ENCODE measurements at places on chromosomes 2 and 18.

DNA sequence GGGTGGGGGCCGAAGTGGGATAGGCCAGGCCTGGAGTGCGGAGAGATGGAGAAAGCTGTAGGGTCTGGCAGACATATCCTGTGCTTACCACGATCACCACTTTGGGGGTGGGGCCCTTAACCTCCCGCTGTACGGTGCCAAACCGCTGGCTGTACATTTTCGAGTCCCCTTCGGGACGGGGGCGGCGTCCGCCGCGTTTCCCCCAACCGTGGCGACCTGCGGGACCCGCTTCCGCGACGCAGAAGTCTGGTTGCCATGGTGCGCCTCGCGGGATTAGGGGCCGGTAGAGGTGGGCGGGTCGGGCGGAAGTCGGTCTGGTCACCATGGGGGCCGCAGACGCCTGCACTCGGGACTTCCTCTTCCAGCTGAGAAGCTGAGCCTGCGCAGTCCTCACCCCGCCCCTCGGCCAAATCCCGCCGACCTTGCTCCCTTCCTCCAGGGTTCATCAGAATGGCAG is at the start of gene CFAP53:
Gene CFAP53 (minus strand): TSS at position 248 of the 457 bp plus-strand sequence. CDS start 91 bp downstream, at position 157.
- peak; percentile 75 for DNase-seq

- DNase-seq = no peak
Measured at GRCh38 chr2:195270466-195271039, 386.5 kb upstream of the SLC39A10 start.

- DNase-seq = no peak
Measured at GRCh38 chr18:75727456-75727855, 300.0 kb upstream of the SMIM21 start.

GRCh38 chr18:34358923-34359322 is 134.2 kb upstream of the NOL4 start:
- no peak for DNase-seq

DNA sequence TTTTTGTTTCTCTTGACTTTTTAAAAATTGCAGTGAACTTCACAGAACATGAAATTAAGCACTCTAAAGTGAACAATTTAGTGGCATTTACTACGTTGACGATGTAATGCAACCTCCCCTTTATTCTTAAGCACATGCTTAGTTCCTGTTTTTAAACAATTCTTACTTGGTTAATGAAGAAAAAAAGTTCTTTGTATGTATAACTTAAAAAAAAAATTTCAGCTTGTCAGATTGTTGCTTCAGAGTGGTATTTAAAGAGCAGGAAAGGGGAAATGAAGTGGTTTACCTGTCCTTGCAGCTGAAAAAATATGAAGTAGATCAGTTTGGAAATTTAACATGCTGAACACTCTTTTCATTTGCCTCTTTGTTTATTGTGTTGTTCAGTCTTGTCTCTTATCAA is 95.7 kb upstream of the RASGRP3 start:
- DNase-seq = no peak

- no peak for DNase-seq
Measured at GRCh38 chr2:9673914-9674481, 43.2 kb upstream of the YWHAQ start.

DNA sequence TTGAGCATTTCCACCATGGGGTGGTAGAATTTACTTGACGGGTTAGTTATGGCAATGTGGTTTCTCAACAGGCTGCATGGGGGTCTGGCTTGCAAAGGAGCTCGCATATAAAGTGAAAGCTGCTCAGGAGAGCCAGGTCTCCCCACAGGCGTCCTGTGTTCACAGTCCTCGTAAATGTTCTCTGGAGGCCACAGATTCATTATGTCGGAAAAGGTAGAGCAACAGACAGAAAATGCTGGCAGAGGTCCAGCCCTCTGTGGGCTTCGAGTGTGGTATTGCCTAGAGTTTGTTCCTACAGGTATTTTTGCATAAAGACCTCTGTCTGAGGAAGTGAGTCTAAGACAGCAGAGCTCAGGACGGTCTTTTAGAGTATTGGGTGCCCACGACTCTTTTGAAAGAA is 96.4 kb downstream of the CDCA7 start:
- DNase-seq = no peak

GRCh38 chr2:229438430-229439159 is 167.5 kb upstream of the PID1 start:
- no peak for DNase-seq

DNA sequence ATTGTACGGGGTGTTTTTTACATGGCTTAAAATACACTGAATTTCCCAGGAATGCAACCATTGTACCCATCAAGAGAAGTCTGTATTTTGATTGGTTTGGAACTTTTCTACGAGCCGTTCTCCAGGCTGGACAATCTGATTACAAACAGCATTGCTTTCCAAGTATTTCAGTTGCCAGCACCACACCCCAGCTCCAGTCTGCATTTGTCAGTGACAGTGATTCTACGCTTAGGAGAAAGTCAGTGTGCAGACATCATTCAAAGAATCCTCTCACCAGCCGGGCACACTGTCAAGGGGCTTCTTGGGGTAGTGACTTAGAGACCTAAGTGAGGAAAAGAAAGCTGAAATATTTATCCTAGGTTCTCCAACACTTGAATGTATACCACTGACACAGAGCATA is 194.1 kb downstream of the ANAPC1 start:
- DNase-seq = no peak

GRCh38 chr18:74284191-74284979 is 7.4 kb downstream of the CYB5A start:
- no peak for DNase-seq

DNA sequence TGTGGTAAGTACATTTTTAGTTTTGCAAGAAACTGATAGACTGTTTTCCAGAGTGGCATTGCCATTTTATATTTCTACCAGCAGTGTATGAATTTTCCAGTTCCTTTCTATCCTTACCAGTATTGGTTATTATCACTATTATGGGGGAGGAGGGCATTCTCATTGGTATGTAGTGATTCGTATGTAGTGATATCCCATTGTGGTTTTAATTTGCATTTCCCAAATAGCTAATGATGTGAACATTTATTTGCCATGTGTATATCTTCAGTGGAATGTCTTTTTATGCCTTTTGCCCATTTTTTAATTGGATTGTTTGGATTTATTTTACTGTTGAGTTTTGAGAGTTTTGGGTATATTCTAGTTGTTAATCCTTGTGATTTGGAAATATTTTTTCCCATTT is 16.9 kb downstream of the EIF5B start:
- no peak for DNase-seq

- DNase-seq = no peak
Measured at GRCh38 chr2:160064916-160065315, 2.5 kb upstream of the PLA2R1 start.

- no peak for DNase-seq
Measured at GRCh38 chr18:13916559-13916958, 1.2 kb upstream of the MC2R start.

DNA sequence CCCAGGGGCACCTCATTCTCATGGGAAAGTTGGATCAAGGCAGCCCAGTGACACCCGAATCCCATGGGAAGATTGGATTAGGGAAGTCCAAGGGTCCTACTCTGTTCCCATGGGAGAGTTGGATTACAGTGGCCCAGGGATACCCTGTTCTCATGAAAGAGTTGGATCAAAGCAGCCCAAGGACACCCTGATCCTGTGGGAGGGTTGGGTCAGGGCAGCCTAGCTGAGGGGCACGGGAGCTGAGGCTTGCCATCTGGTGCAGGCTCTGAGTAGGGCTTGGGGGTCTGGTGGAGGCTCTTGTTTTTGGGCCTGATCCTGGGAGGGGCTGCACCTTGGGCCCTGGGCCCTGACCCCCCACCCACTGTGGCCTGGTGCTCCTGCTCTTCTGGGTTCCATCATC is 87.1 kb downstream of the ACKR3 start:
- DNase-seq = no peak

GRCh38 chr2:40144022-40144421 is 307.9 kb downstream of the SLC8A1 start:
- DNase-seq = no peak

DNA sequence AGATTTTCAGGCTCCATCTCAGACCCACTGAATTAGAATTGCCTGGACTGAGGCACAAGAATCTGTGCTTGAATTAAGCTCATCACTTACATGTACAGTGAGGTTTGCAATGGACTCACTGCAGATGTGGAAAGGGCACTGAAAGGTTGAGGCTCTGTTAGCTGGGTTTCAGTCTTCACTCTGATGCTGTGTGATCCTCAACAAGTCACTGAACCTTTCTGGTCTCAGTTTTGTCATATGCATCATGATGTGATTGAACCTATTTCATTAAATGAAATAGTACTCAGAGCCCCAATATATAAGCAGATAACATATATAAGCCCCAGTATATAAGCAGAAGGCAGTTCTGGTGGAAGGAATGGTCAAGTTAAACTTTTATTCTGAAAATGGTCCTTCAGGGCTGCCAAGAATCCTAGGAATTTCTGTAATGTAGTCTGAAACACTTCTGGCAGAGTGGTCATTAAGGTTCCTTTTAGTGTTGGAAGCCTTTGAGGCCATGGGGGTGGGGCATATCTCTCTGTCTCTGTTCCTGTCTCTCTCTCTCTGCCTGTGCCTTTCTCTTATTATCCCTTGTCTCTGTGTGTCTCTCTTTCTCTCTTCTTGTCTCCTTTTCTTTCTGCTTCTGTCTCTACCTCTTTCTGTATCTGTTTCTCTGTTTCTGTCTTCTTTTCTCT is 110.4 kb downstream of the ADCYAP1 start:
- no peak for DNase-seq

DNA sequence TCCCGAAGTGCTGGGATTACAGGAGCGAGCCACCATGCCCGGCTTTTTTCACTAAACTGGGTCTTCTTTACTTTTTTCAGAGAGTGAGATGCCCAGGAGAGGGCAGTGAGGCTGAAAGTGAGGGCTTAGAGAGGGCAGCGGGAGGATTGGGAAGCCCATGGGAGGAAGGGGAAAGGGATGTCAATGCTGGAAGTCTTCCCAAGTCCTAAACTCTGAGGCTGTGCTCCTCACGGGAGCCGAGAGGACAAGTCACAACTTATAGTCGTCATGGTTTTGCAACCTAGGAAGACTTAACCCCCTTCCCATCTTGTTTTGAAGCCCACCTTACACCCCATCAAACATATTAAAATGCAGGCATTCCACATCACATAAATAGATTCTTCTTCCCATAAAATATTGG is 15.1 kb upstream of the MEP1B start:
- DNase-seq = no peak

DNA sequence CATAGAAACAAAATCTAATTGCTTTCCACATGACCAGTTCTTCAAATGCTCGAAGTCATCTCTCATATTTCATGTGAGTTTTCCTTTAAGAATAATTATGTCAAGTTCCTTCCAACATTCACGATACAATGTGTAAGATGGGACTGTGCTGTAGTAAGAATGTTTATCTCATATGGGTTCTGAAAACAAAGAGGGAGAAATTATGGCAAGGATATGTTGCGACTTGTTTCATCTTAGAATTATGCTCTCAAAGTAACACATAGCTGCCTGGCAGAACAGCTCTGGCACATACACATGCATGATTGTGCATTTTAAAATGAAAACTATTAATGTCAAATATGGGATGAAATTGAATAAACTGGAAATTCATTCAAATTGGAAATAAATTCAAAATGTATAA is 314.8 kb upstream of the ACVR2A start:
- DNase-seq = no peak

GRCh38 chr2:7961550-7961949 is 720.3 kb upstream of the ID2 start:
- DNase-seq = no peak

- no peak for DNase-seq
Measured at GRCh38 chr18:23900994-23901393, 113.6 kb upstream of the TTC39C start.

DNA sequence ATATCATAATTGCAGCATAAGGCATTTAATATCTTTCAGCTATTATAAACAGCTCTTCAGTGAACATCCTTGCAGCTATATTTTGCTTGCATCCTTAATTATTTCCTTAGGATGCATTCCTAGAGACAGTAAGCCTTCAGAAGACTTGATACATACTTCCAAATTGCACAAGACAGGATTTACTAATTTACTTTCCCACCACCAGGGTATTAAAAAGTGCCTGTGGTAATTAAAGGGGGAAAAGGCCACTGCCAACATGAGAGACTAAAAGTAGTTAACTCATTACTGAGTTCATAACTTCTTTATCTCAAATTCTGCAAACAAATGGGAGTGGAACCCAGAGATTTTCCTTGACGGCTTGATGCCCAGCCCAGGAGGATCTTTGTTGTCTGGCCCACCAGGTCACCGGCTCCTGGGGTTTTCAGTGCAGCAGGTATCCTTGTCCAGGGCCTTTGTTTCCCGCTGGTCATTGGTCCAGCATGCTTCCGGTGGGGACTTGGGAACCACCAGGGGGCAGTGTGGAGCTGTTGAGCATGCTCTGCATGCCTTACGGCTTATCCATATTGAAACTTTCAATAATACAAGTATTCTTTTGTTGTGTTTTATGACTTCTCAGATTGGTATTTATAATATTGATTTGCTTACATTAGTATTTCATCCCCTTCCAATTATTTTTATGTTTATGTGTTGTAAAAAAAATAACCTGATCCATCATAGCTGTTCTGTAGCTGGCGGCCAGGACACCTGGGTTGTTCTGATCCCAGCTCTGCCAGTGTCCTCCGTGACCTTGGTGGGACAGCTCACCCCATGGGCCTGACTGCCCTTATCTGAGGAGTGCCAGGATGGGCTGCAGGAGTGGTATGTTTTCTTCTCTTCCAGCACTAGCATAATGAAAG is 61.4 kb downstream of the TGOLN2 start:
- DNase-seq = peak; percentile 31

DNA sequence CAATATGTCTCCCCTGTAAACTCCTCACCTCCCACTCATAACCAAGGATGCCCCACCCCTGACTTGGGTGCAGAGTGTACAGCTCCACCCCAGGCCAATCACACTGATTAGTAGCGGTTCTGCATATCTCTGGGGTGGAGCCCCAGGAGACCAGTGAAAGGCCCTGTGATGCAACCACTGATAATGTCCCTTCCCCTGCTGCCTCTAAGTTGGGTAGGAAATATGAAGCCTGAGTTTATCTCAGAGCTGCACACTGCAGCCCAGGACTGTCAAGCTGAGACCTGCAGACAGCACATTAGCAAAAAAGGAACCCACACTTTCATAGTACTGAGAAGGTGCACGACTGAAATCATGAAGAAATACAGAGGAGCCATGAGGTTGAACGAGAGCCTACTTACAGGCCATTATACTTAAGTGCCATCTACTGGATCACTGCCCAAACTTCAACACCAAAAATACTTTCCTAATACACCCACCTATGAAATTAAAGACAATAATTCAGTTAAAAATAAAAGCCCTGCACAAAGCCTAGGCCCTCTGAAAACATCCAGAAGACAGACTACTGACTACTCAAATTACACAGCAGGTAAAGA is 455.4 kb upstream of the LRRTM4 start:
- DNase-seq = no peak

- DNase-seq = no peak
Measured at GRCh38 chr18:70931942-70932814, 643.3 kb downstream of the SOCS6 start.

GRCh38 chr2:68386365-68386764 is 21.3 kb downstream of the PLEK start:
- DNase-seq = no peak

DNA sequence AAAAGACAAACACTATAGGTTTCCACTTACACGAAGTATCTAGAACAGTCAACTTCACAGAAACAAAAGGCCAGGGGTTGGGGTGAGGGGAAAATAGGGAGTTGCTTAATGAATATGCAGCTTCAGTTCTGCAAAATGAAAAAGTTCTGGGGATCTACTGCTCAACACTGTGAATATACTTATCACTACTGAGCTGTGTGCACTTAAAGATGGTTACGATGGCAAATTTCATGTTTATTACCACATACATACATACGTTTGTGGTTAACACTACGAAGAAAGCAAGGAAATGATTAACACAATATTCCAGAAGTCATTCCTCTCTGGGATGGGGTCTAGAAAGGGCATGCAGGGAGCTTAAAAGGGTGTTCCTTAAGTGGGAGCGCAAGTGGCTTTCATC is 19.3 kb downstream of the MBOAT2 start:
- DNase-seq = no peak

- no peak for DNase-seq
Measured at GRCh38 chr2:205860885-205861284, 178.6 kb downstream of the NRP2 start.
